ENCODE measurements at places on chromosomes 7 and 10.

DNA sequence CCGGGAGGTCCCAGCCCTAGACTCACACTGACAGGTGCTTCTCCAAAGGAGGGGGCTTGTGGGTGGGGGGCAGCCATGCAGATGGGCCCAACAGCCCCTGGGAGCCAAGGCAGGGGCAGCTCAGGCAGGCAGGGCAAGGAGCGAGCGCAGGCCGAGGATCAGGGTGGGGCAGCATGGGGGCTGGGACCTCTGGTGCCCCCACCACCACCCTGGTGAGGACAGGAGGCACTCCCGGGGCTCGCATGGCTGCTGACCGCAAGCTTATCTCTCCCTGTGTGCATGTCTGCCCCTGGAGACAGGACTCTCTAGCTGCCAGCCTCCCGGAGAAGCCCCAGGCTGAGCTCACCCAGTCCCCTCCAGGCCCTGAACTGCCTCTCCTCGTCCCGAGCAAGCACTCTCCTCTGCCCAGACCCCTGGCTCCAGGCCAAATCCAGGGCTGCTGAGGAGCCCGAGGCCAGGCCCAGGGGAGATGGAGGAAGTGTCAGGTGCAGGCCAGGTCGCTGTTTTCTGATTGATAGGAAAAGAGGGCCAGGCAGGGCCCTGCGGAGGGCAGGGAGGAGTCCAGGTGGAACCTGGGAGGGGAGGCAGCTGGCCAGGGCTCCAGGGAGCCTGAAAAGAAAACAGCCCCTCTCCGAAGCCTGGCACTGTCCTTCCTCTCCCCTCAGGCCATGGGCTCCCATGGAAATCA, 39.0 kb downstream of the PDGFA start:
- DNase-seq, result no peak

DNA sequence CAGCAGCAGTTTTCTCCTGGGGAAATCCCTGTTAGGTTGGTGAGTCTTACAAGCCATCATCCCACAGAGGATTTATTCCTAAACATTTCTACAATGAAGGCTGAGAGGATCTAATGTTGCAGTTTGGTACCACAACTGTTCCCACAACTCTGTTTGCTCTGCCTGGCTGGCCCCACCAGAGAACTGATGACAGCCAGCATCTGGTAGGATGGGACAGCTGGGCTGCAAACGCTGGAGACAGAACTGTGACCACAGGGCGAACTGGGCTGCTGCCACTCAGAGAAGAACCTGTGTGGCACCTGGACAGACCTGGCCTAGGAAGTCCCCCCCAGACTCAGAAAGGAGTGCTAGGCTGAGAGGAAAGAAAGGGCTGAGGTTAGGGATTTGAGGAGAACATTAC, 94.8 kb downstream of the CALN1 start:
- DNase-seq, result no peak

DNA sequence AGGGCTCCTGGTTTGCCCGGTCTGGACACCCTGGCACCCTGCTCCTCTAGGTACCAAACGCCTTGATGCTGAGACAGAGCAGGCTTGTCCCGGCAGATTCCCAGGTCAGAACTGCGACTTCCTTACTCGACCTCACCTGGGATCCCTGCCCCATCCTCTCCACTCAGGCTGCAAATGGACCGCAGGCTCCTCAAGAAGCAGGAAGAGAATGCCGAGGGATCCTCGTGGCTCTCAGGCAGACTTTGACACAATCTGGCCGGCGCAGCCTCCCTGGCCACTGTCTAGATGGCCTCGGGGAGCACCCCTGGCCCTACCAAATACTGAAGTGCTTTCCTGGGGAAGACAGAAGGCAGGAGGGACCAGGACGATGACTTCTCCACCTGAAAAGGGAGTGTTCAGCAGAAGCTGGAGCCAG, 421 bp upstream of the NODAL start:
- DNase-seq, result no peak

GRCh38 chr10:69646185-69647060, 16.4 kb downstream of the FAM241B start:
- DNase-seq, result no peak

DNA sequence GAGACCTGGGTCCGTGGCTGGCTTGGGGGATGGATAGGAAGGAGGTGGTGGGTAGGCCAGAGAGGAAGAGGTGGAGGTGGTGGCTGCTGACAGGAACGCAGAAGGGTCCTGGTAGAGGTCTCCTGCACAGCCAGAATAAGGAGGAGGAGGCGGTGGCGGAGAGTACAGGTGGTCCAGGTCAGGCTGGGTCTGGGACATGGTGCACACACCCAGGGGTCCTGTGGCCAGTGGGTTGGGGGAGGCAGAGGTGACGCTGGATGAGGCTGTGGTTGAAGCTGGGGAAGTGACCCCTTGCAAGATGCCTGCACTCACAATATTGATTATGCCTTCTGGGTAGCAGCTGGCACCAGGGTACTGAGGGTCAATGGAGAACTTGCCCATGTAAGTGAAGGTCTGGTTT, 2.2 kb downstream of the EGR2 start:
- DNase-seq, result no peak

DNA sequence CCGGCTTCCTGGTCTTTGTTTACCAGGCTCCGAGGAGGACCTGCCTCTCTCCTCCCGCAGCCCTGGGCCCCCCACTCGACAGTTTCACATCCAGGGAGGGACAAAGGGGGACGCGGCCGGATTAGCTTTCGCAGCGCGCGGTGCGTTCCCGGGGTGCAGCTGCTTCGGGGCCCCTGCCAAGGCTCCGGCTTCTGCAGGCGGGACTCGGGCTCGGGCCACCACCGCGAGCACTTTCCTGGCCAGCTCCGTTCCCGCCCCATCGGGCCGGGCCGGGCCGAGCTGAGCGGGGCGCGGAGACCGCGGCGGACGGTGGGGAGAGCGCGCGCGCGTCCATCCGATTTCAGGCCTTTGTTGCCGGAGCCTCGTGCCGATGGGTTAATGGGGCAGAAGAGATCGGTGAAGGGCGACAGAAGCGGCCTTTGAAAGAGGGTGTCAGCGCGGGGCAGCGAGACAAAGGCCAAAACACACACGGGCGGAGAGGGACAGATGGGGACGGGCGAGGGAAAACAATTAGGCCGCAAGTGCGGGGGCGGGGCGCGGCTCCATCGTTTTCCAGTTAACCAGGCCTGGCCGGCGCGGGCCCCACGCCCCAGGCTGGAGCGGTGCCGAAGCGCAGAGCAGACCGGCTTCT, 8.5 kb upstream of the UNCX start:
- DNase-seq, result peak; percentile 72

DNA sequence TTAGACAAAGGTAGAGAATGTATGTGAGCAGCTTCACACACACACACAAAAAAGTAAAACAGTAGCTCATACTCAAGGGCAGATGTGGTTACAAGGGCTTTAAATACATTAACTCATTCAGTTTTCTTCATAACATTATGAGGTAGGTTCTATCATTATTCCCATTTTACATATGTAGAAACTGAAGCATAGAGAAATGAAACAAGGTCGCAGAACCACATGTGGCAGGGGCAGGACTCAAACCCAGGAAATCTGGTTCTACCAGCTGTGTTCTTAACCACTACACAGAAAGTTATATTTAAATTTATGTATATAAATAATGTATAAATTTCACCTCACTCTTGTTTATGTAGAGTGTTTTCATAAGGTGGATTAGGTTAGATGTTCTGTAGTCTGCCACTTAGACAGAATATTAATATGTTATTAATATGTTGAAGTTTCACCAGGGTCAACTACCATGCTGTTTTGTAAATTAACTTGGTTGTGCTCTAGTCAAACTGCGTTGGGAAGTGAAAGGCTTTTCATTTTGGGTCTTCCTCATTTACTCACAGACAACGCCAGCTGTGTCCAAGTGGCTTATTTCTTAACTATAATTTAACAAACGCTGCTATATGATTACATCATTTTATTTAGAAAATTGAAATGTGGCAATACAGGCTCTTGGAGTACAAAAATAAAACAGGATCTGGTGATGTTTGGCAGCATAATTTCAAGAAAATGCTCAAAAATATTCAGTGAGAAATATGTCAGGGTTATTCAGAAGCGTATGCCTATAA, 138.4 kb downstream of the MDFIC start:
- DNase-seq, result no peak

GRCh38 chr7:124907490-124907889, 22.1 kb downstream of the POT1 start:
- no peak for DNase-seq

GRCh38 chr10:62726142-62726541, 78.4 kb upstream of the ADO start:
- no peak for DNase-seq

DNA sequence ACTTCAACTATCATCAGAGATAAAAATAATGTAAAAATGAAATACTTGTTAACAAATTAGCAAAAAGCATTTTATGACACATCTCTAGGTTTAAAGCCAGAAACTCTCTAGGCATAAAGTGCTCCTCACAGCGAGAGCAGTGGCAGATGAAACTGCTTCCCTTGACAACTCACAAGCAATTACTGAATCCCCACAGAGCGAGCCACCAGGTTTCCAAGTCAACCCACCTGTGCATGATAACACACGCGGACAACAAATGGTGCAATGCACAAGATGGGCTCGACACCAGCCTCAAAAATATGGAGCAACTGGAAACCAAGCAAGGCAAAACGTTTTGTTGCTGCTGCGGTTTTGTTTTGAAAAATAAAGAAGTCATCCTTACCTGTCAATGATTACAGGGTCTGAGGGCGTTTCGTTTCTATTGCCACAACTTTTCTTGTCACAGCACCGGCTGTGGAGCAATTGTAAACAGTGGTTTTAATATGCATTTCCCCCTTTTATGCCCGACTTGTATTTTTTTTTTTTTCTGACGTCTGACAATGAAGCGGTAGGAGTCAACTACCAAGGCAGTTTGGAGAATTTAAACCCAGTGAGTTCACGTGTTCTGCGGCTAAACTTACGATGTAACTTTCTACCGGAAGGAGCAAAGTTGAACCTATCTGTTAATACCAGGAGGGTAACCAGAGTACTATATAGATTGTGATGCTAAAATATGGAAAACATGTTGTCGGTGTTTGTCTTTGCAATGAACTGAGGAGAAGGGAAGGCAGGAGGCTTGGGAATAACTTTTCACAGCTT, 7.0 kb downstream of the EBF3 start:
- DNase-seq, result no peak

DNA sequence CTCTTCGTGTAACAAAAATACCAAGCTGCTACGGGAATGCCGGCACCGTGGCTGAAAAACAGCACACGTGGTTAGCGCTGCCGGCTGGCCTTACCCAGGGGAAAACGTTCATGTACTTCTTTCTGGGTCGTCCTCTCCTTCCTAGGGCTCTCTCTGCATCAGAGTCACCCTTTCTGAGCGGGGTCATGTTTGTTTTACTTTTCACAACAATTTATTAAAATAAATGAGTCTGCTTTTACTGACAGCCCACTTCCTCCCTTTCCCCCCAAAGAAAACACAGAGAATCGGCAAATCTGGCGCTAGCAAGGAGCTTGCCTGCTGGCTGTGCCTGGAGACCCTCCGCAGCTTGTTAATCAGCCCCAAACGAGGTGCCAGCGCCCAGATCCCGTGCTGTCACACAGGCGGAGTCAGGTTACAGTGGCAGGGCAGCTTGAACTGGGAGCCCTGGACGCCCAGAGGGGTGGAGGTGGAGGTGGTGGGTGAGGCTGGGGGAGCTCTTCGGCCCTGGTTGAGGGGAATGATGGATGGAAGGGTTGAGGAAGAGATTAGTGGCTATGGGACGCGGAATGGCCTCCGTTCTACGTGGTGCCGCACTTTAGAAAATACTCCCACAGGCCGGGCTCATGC, 162.2 kb upstream of the TNS3 start:
- DNase-seq, result no peak

- DNase-seq, result no peak
These were observed 191.9 kb downstream of the ETV1 start for GRCh38 chr7:13797545-13797944.

DNA sequence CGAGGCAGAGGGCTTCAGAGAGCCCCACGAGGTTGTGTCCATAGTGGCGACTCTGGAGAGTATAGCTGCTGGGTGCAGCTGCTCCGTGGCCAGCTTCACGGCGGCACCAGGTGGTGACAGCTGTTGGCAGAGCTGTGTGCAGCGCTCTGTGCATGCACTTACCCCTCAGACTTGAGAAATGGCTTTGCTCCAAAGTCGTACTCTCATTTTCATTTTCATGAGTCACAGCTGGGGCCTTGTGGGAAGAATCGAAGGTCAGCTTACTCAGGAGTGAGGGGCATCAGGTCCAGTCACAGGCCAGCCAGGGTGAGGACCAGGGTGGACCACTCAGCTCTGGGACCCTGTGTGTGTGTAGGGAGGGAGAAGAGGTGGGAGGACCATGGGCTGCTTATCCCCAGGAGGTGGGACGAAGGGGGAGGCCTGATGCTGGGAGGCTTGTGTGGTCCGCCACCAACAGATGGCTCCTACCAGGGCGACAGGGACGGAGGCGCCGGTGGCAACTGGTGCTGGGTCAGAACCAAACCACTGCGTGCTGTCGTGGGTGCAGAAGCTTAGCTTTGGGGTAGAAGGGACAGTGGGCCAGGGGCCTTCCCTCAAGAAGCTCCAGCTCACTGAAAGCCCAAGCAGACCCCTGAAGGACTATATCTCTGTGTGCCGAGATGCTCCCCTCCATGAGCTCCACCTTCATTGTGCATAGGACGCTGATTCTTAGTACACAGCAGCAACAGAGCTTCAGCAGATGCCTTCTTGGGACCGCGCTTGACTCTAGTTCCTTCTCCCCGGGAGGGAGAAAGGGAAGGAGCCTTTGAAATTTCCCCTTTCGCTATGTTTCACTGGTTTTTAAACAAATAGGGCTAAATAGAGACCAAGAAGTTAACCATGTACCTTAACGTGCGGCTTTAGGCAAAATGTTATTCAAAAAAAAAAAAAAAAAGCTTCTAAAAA, 225.0 kb downstream of the CELF2 start:
- no peak for DNase-seq

DNA sequence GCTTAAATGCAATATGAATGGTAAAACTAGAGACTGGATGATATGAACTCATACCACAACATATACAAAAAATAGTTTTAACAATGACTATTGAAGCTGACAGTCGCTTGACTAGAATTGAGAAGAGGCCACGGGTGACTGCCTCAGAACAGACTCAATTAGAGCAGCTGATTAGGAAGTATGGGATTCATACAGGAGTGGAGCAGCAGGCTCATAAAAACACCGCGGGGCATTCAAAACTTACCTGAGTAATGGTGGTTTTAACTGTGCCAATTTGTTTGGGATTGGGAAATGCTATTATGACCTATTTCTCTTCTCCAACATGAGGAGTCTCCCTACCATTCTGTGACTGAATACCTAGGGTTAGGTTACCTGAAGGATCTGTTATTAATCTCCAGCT, 2.1 kb downstream of the CADPS2 start:
- DNase-seq, result peak; percentile 32

- no peak for DNase-seq
These were observed 73.1 kb downstream of the EMX2 start for GRCh38 chr10:117615649-117616048.

- no peak for DNase-seq
These were observed 323.3 kb upstream of the ZNF32 start for GRCh38 chr10:43971981-43972380.

GRCh38 chr7:46461334-46461777, 540.3 kb upstream of the IGFBP3 start:
- DNase-seq, result no peak

GRCh38 chr10:133415752-133416151, 8.7 kb downstream of the SPRN start:
- no peak for DNase-seq
